ENCODE measurements at places on chromosomes 4 and X. TPM values are rescaled to one million over a fixed set of nuclear protein-coding genes. Genes with fewer than 3 reads are reported as not detected.

Gene CSAG1
- not detected for total RNA-seq

Gene GPC4
- not detected for total RNA-seq

Gene SPANXB1
- not detected for total RNA-seq

Gene ATOH1
- not detected for total RNA-seq

Gene RNF212
- total RNA-seq: 3.2 TPM

Gene RAB33B
- 5.4 TPM for total RNA-seq

Gene NDUFB11
- 82.7 TPM for total RNA-seq

Gene TECRL
- total RNA-seq: not detected

Gene OGT
- 365 TPM for total RNA-seq

Gene RUFY3
- 12.7 TPM for total RNA-seq

Gene FSTL5
- total RNA-seq: not detected

Gene HSFX2
- total RNA-seq: 0.23 TPM

Gene PDLIM3
- not detected for total RNA-seq

Gene CDX4
- not detected for total RNA-seq

Gene SLC16A2
- 0.12 TPM for total RNA-seq

Gene MAMLD1
- total RNA-seq: 8.1 TPM

All from activated CD8-positive, alpha-beta memory T cell treated with anti-CD3 and anti-CD28 coated beads, Interleukin-2, amount 10 ng/mL, durations not matched to agents 7 days and 5 days (primary cell).